ENCODE measurements at places on chromosomes 5 and 9.

GRCh38 chr9:134301387-134302129 lies 24.7 kb upstream of the RXRA start:
- DNase-seq = peak; percentile 61

GRCh38 chr5:151678713-151679112 lies 8.0 kb downstream of the SPARC start:
- DNase-seq = no peak

- DNase-seq = no peak
These were observed 16.3 kb upstream of the IGFBPL1 start for GRCh38 chr9:38440516-38440915.

DNA sequence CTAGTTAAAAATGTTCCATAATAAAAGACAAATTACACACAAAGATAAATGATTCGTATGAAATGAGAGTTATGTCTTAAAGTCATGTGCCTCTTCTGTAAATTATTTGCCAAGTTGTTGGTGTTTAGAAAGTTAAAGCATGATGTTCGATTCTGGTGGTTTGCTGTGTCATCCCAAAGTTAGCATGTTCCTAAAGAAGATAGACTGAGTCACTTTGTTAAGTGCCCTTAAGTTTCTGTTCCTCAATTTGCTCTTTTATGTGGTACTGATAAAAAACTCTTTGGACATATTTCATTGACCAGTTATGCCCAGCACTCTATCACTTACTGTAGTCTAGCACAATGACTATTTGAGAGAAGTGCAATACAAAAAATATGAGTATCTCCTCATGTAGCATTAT lies 366.9 kb upstream of the ZNF608 start:
- DNase-seq = no peak

DNA sequence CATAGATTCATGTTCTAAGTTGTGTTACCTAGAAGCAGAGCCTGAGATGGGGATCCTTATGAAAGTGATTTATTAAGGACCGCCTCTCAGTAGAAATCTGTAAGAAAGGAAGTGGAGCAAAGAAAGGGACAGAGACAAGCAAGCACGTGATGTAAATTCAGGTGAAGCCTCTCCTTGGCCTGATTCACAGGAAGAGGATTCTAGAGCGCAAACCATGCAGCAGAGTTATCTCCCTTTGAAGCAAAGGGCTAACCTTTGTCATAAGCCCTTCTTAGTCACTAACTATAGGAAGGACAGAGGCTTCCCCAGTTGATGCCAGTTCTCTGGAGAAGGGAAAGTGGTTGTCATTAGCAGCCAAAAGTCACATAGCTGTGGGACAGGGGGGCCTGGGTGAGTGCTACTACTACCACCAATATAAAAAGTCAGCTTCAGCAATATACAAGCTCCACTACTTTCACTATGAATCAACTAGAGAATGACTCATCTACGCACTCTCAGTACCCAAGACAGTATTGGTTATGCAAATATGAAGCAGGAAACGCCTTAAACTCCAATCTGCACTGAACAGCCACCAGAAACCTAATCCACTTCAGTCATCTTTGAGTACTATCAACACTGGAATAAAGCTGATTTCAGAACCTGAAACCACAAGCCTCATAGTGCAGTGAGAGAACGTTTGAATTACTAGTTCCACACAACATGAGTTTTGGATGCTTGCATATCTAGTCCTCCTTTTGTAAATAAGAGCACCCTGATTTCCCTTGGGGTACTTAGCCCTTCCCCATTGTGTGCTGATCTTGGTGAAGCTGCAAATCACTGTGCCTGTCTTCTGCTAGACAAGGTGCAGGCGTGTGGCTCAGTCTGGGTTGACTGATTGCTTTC lies 162.7 kb downstream of the ZNF608 start:
- DNase-seq = no peak

GRCh38 chr5:169988206-169988605 lies 7.9 kb upstream of the INSYN2B start:
- no peak for DNase-seq

DNA sequence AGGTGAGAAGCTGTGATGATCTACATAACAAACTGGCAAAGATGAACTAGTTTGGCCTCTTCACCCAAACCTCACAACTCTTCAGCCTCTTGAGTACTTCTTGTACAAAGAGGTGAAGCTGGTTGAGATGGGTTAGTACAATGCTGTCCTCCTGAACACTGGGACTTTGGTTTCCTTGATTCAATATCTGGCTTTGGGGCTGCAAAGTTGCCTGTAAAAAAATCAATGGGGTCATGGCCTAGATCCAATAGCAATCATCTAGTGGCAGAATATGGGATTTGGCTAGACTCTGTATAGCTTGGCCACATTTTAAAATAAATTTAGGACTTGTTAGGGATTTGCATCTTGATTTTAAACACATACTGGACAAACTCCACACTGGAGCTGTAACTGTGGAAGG lies 179.1 kb downstream of the ADAMTS12 start:
- DNase-seq = no peak

GRCh38 chr9:75869236-75869635 lies 21.2 kb upstream of the PCSK5 start:
- no peak for DNase-seq

DNA sequence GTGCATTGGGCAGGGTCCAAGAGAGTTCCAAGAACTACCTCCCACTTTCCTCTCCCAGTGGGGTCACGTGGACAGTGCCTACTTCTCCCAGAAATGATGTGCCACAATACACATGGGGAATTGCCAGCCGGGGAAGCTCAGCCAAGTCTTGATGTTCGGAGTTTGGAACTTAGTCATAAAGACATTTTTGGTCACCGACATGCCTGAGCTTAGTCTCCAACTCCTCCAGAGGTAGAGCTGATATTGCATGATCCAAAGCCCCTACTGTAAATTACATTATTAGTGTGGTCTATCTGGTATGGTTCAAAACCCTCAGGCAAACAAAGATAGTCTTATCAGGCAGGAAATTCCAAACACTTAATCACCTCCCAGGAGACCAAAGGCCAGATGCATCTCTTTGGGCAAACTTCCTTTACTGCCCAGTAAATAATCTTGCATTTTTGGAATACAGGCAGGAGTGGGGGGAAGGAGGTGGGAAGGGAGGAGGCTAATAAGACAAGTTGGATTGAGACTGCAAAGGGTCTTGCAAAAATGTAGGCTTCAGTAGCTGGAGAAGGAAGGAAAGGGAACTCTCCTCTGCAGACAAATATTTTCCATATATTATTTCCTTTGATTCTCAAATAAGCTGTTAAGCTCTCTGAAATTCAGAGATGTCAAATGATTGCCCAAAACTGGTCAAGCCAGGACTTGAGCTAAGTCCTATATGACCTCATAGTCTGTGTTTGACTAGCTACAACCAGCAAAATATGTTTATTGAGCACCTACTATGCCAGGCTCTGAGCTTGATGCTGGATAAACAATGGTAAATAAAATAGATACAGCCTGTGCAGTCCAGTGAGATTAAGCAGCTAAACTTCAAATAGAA lies 99.4 kb downstream of the DRD1 start:
- DNase-seq = peak; percentile 85

DNA sequence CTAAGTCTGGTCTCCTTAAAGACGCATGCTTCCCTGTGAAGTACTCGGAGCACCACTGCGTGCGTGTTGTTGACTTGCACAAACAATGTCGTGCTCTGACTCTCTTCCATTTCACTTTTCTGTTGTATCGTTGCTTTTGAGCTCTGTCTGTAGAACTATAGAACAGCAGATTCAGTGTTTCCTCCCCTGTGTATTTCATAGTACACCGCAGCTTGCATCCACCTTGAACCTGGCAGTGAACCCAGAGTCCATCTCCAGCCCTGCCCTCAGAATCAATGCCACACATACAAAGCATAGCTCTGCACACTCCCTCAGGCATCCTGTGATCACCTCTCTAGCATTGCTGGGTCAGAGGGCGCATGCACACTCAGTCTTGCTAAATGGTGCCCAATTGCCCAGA lies 37.2 kb upstream of the ADAMTS2 start:
- no peak for DNase-seq

GRCh38 chr5:177511181-177511580 lies 1.6 kb upstream of the DOK3 start:
- DNase-seq = no peak

GRCh38 chr9:134333874-134334581 lies 7.8 kb downstream of the RXRA start:
- no peak for DNase-seq

DNA sequence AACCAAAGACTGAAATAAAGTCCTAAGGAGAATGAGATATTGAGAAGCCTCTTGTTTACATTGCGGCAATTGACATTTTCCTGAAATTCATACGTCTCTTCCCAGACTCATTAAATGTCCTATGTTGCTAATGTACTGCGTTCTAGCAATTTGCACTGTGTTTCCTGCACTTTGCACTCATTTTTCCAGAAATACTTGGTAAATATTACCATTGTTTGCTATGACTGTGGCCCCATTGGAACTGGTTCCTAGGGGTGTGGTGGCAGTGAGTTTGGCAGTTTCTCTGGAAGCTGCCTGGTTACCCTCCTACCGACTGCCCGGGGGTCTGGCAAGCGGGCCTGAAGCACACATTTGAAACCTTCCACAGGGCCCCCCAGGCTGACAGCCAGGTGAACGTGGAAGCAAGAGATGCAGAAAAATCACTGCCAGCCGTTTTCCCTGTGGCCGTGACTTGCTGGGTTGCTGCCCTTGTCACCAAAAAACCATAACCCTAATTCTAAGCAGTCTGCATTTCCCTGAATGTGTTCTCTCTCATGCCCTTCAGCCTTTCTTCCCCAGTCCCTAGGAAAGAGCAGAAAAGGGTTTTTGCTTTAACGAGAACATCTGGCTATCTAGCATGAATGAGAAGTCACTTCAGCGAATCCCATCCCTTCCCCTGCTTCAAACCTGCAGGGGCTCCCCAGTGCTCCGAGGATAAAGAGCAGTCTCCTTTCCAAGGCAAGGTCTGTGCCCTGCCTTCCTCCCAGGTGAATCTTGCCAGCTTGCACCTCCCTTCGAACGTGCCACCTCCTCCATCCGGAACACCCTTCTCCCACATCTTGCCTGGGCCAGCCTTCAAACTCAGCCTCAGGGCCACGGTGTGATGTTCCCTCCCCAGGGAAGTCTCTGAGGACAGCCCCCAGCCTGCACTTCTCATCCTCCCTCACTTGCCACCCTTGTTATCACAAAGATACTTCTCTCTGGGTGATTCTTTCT lies 84.2 kb downstream of the AK8 start:
- no peak for DNase-seq

- no peak for DNase-seq
These were observed 381.1 kb upstream of the ACTBL2 start for GRCh38 chr5:57863661-57864060.

DNA sequence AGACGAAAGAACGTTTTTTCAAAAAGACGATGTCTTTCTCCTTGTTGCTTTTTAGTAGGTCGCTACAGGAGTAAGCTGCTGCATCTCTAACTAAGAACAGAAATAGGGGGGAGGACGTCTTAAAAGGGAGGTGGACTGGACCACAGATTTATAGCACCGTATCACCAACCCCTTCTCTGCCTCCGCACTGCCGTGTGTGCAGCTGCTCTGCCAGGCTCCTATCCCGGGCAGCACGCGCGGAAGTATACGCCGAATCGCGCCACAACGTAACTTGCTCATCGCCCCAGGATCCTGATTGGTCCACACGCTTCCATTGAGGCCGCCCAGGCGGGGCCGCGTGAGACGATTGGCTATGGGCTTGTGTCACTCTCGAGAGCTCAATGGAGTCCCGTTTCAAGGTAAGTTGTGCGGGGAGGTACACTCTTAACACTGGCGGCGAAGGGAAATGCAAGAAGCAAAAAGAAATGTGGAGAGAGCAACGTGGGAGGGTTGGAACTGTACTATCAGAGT lies at the start of gene ELAVL2:
Gene ELAVL2 (minus strand): TSS at position 121 of the 510 bp plus-strand sequence. CDS start 64,006 bp downstream, outside the sequence.
- peak; percentile 97 for DNase-seq

GRCh38 chr5:29779141-29779540 lies 1414.3 kb upstream of the CDH6 start:
- no peak for DNase-seq

- DNase-seq = no peak
These were observed 19.6 kb downstream of the KDM4C start for GRCh38 chr9:6777213-6777902.

- DNase-seq = no peak
These were observed 26.1 kb upstream of the OR2S2 start for GRCh38 chr9:35984021-35984420.

DNA sequence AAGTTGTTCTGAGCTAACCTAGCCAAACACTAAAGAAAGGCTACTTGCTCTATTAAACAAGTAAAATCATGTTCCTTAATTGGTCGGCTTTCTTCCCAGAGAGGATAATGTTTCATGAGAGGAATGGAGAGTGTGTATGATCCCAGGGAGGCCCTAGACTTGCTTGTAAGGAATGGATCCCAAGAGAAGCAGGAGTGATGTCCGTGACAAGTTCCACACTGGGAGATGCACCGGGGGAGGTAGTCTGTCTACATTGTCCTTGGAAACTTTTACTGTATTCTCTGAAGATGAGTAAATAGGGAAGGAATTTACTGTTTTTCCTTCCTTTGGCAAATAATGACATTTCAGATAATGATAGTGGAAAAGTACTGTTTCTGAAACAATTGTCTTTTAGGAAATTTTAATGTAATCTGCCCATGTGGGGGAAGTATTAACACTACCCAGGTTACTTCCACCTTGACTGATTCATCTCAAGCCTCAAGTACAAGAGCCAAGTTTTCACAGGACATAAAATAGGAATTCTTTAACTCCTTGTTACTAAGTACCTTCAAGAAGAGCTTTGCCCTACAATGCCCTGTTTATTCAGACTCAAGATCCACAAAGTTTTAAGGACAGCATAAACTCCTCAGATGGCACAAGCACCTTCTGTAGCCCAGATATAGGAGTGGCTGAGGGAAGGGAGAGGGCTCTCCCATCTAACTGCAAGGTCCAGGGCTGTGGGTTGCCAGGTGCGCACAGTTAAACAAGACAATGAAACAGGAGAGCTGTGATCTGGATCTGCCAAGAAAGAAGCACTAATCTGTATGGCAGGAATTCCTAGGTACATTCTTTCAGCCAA lies 152.1 kb downstream of the GNA14 start:
- no peak for DNase-seq

GRCh38 chr5:150488519-150489359 lies 19.2 kb upstream of the NDST1 start:
- no peak for DNase-seq

DNA sequence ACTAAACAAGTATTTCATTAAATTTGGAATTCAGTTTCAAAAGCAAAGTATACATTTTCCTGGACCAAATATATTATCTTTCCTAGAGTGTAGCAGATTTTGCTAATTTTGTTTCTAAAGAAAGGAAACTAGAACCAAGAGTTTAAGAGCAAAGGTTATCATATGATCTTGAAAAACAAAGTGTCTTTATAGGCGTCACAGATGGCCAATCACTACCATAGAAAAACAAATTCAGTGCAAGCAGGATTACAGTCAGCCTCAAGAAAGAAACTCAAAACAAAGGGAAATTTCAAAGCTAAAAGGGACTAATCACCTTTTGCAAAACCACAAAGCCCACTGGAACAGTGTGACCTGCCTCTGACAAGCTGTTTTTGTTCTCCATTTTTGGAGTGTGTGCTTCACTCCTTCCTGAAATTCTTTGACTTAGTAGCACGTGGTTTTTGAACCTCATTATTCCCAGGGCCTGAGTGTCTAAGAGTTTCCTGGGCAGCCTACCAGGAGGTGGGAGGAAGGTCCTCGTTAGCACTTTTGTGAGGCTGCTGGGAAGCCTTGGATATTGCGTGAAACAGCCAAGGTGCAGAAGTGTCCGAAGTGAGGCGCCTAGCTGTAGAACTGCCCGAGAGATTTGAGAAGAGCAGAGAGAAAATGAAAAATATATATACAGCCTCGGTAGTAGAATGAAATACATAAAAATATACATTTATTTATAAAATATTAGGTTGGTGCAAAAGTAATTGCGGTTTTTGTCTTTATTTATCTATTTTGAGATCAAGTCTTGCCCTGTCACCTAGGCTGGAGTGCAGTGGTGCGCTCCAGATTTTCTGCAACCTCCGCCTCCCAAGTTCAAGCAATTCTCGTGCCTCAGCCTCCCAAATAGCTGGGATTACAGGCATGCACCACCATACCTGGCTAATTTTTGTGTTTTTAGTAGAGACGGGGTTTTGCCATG lies 246.1 kb downstream of the MARCHF11 start:
- no peak for DNase-seq
